ENCODE measurements at places on chromosomes 4 and X.

GRCh38 chr4:52982255-52982945 is 120.3 kb downstream of the RASL11B start:
- DNase-seq = peak; percentile 77

DNA sequence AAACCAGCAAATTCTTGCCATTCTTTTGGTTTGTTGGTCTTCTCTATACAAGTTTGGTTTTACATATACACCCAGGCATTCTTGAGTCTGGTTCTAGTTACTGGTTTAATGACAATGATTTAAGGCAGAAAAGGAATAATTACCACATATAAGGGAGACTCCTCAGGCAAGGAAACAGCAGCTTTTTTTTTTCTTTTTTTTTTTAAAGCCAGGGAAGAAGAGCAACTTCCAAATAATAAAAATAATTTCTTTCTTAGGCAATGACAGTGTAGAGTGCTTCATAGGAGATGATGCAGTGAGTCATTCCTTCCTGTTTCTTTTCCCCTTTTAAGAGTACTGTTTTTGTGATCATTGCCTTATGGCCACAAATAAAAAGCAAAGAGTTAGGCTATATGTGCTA is 289.7 kb downstream of the DKK2 start:
- no peak for DNase-seq

GRCh38 chr4:993111-994029 is at the start of gene SLC26A1:
SLC26A1 (minus strand) TSS chr4:993404; CDS start chr4:991703, 1,701 bp downstream.
- no peak for DNase-seq

GRCh38 chrX:39427906-39428305 is 626.6 kb downstream of the MID1IP1 start:
- DNase-seq = no peak

DNA sequence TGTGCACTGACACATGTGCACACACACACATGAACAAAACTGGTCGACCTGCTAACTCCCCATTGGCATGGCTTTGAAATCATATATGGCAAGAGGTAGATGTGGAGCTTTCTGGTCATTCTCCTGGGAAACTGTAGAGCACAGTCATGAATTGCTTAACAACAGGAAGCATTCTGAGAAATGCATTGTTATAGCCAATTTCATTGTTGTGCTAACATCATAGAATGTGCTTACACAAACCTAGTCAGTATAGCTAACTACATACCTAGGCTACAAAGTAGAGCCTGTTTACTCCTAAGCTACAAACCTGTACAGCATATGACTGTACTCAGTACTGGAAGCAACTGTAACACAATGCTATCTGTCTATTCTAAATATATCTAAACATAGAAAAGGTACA is 134.2 kb upstream of the SH3RF1 start:
- DNase-seq = no peak

DNA sequence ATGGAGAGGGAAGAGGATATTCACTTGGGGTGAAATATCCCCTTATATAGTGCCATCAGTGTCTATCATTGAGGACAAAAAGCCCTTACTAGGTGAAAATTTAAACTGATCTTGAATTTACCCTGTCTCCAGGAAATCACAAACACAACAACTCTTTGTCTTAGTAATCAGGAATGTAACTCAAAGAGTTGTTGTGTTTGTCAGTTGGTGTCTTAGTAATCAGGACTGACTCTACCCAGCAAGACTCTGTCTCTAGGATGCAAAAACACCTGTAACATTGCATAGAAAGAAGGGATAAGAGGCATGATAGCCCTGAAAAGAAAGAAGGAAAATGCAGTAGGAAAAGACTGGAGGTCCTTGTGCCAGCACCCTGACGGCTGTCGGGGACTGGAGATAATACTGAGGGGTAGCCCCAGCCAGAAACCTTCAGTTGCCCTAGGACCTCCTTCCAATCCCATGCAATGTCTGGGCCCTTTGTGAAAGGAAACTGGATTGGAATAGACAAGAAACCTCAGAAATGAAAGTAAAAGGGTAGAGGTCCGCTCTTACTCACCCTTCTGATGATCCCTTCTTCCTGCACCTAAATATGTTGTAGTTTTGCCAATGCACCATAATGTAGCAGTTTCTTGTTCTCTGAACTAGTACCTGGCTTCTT is 45.3 kb downstream of the HMGB2 start:
- no peak for DNase-seq

DNA sequence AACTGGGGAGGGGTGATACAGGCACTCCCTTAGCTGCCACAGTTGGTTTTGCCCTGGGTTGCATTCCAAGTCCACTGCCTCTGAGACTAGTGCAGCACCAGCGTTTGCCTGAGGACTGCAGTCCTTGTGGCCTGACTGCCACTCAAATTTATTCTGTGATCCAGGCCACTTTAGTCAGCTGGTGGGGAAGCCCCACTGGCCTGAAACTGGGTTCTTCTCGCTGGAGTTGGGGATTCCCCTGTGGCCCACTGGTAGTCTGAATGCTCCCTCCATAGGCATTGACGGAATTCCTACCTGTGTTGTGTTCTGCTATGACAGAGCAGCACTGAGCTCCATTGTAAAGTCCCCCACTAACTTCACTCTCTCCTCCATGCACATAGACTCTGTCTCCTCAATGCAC is 63.8 kb downstream of the PTPN13 start:
- no peak for DNase-seq

GRCh38 chr4:151315212-151315886 is 10.1 kb downstream of the SH3D19 start:
- DNase-seq = no peak

DNA sequence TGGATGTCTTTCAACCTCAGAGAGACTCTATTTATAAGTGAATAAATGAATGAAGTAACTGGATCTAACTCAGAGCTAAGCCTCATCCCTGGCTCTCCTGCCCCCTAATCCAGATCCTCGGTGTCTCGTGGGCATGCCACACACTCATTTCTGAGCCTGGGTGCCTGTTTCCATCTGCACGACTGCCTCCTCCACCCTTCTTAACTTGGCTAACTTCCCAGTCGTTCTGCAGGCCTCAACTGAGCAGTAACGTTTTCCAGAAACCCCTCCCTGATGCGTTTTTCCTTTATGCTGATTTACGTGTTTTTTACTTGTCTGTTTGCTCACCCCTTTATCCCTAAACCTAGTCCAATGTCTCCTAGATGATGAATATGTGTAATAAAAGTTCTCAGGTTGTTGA is 186.9 kb upstream of the HS3ST1 start:
- no peak for DNase-seq
